Activated naive CD4-positive, alpha-beta T cell treated with anti-CD3 and anti-CD28 coated beads for 36 hours (primary cell): ENCODE measurements at places on chromosomes 11 and 22.
A peak's percentile ranks its signal among the peaks of the same experiment; 100 is the strongest.

DNA sequence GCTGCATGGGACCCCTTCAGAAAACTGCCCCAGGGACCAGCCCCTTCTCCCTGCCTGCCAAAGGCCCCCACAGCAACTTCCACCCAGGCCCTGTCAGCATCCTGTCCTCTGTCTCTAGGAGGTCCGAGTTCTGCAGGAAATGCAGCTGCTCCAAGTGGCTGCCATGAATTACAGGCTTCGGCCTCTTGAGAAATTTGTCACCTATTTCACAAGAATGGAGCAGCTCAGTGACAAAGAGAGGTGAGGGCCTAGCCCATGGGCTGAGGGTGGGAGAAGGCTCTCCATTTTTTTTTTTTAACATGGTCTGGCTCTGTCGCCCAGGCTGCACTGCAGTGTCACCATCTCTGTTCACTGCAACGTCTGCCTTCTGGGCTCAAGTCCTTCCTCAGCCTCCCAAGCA, 7.3 kb downstream of the RGL4 start:
- DNase-seq = no peak

- no peak for DNase-seq
These were observed 78.4 kb downstream of the RBFOX2 start for GRCh38 chr22:35950262-35950661.

DNA sequence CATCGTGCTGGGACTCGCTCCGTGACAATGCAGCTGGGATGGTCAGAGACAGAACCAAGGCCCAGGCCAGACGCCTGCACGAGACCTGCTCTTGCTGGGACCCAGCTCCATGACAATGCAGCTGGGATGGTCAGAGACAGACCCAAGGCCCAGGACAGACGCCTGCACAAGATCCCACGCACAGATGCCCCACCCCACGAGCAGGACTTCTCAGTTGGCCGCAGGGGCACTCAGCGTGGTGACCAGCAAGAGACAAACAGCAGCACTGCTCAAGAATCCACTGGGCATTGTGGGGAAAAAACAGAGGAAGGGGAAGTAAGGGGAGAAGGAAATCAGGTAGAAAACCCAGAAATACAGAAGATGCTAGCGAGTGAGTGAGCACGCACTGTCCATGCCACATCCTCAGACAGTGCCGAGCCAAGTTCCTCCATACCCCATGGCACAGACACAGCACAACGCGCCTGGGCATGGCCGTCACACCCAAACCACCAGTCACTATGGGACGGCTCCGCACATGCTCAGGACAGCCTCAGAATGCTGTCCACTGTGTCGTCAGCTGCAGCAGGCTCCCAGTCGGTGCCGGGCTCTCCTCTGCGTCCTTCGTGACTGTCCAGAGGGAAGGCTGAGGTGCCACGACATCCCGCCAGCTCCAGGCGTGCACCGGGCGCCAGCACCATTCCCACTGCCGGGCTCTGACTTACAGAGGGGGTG, 44.5 kb downstream of the BRD1 start:
- DNase-seq = no peak

- DNase-seq = no peak
These were observed 46.4 kb upstream of the HORMAD2 start for GRCh38 chr22:30033901-30034300.

GRCh38 chr11:83918476-83918875, 632.3 kb upstream of the CCDC90B start:
- no peak for DNase-seq

- no peak for DNase-seq
These were observed 169.5 kb downstream of the EFCAB6 start for GRCh38 chr22:43642319-43643206.

DNA sequence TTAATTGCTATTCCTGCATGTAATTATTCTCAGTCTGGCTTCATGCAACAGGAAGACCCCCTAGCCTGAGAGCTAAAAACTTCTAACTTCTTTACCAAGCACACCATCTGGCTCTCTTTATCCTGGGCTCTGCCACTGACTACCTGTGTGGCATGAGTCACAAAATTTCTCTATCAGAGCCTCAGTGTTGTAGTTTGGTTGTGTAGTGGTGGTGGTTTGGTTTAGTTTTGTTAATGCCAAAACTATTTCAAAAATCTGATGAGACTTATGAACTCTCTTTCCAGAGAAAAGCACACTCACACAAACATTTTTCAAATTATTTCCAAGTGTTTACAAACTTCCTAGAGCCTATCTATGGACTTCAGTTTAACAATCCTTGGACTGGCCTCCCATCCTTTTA, 7.5 kb upstream of the IL17RA start:
- DNase-seq = no peak

DNA sequence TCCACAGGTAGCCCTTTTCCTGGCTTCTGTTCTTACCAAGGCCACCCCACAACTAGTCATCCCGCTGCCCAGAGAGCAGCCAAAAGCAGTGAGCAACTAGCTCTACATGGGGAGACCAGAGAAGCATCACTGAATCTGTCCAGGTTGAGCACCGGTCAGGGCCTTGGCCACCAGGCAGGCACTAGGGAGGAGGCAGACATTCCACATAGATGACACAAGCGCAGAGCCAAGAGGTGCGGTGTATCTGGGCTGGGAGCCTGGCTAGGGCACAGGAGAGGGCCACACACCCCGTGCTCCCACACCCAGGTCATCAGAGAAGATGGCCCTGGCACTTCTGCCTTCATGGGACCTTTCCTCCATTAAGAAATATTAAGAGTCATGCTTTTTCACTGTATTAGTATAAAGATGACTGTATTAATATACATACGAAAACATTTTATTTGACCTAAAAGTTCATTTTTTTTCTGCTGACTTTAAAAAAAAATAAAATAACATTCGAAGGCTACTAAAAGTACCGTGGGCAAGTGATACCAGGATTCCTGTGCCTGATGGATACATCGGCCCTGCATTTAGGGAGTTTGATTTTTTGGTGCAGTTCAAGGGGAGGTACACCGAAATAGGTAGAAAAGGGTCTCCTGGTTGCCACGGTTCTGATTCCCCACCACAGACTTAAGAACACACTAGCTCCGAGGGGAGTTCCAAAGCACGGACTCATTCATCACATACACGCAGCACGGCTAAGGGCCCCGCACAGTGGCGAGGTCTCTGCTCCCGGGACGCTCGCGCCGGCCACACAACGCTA, 1.2 kb downstream of the DGCR2 start:
- DNase-seq = peak; percentile 57

DNA sequence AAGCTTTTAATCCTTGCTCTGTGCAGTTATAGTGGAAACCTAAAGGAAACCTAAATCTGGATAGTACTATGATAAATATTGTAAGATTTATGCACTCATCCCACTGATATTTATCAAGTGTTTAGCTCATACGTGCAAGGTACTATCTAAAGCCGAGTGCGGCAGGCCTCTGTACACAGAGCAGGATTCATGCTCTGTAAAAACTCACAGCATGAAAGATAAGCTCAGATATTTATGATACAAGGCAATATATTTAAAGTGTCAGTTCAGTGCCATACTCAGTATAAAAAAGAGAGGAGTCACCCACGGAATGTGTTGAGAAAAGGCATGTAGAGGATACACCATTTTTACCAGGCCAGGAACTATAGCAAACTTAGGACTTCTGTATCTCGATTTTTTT, 66.2 kb downstream of the MAML2 start:
- DNase-seq = no peak
